ENCODE measurements at places on chromosomes 13 and 19.

GRCh38 chr13:66518068-66518467, 712.1 kb downstream of the PCDH9 start:
- DNase-seq = no peak

DNA sequence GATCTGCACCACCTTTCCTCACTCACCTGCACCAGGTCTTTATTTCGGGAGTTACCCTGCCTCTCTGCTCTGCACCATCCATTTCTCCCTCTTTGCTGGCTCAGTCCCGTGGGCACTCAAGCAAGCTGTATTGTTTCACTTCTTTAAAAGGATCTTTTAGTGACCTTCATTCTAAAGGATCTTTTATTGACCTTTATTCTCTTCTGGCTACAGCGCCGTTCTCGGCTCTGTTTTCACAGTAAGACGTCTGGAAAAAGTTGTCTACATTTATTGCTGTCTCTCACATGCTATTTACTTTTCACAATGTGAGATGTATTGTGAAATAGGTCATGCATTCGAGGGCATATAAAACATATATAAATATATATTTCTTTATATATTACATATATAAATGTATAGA, 35.6 kb upstream of the ARGLU1 start:
- DNase-seq = no peak

- no peak for DNase-seq
These were observed 68.4 kb upstream of the KCTD4 start for GRCh38 chr13:45269204-45269603.

DNA sequence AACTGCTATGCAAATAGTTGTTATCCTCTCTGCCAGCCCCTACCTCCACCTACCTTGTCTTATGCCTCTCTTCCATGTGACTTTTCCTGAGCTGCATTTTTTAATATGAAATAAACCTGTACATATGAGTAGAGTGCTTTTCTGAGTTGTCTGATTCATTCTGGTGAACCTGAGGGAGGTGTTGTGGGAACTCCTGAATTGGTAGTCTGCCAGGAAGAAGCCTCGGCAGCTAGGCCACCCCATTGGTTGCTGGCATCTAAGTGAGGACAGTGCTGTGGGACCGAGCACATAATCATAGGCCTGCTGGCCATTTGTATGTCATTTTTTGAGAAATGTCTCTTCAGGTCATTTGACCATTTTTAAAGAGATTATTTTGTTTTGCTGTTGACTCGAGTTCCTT, 1146.8 kb downstream of the UQCRFS1 start:
- no peak for DNase-seq

DNA sequence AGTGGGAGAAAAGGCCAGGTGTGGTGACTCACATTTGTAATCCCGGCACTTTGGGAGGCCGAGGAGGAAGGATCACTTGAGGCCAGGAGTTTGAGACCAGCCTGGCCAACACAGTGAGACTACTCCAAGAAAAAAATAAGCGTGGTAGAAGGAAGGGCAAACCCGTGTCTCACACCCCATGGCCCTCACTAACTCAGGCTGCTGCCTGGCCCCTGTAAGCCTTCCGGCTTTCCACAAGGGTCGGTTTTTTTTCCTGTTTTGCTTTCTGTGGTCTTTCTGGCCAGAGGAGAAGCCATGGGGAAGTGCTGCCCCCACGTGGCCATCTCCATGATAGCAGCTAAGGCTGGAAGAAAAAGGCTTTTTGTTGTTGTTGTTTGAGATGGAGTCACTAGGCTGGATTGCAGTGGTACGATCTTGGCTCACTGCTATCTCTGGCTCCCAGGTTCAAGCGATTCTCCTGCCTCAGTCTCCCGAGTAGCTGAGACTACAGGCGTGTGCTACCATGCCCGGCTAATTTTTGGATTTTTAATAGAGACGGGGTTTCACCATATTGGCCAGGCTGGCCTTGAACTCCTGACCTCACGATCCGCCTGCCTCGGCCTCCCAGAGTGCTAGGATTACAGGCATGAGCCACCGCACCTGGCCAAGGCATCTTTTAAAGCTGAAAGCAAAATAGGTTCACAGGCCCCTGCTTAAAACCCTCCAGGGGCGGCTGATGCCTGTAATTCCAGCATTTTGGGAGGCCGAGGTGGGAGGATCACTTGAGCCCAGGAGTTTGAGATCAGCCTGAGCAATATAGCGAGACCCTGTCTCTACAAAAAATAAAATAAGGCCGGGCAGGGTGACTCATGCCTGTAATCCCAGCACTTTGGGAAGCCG, 7.5 kb upstream of the ARHGEF18 start:
- DNase-seq = peak; percentile 82

- no peak for DNase-seq
These were observed 12.2 kb downstream of the RFPL4AL1 start for GRCh38 chr19:55781112-55781511.

GRCh38 chr13:111956261-111957151, 110.4 kb upstream of the SOX1 start:
- DNase-seq = no peak

Data from naive thymus-derived CD8-positive, alpha-beta T cell (primary cell).